Cerebellum (tissue), 4 donors: ENCODE measurements at places on chromosomes 16 and 17.
A peak's percentile ranks its signal among the peaks of the same experiment; 100 is the strongest.

DNA sequence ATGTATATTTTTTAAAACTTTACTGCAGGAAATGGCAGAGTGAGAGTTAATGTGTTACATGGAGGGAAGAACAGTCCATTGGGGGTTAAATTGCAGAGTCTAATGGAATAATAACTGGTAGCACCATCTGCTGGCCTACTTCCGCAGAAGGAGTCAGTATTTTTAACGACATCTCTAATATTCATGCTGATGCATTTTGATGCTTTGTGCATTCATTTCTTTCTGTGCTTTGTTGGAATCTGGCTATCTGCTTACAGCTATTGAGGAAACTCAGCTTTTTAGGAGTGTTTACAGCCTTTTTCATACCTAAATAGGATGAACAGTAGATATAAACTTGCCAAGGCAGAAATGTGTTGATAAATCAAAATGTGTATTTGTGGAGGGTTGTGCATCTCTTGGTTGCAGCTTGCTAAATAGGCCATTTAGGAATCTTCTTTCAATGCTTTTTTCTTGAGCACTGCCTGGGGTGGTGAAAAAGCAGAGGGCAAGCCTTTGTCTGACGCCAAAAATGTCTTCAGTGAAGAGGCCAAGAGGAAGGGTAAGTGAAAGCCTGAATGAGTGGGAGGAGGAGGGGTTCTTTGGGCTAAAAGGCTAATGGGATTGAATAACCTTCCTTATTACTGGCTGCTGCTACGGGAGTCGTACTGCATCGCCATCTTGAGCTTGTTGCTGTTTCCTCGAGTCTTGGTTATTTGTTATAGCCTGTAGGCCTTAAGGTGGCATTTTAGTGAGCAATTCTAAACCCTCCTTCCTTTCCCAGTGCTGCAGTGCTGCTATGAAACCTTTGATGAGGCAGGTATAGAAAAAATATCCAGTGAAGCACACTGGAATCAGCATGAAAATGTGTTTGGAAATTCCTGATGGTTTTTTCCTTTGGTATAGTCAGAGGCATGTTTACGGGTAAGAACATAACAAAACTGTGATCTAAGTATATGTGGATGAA, 153.3 kb downstream of the CHD9 start:
- peak; percentile 81 for DNase-seq

- no peak for DNase-seq
Observed at GRCh38 chr17:35738519-35739133, 7.2 kb downstream of the RASL10B start.

DNA sequence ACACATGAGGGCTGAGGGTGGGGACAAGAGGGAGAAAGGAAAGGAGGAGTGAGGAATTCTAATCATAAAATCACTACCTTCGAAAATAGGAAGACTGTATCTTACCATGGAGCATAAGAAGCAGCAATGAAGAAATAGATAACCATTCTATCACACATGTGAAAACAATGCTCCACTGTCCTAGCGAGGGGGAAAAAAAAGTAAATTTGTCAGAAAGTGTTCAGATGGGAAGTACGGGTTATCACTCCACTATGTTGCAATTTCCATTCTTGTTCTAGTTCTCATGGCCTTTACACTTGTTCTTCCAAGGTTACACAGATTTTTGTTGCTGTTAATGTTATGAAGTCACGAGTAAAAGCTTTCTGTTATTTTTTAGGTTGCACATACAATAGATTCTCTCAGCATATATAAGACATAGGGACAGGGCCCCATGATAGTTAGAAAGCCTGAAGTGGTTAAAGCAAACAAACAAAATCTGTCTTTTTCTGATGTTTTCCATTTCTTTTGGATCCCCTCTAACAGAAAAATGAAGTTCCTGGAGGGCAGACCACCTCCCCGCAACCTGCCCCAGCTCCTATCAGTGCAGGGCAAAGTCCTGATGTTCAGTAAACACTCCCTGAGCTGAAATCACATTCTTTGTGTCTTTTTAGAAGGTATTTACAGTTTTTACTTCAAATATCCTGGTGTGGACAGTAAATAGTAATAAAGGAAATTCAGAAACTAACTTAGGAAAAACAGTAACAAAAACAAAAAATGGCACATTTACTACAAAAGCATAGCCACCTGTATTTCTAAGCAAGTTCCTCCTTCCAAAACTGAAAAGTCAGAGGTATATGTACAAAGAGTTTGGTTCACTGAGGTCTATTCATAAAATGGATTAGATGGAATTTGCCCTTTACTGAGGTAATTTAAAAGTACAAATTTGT, 13.7 kb downstream of the MMD start:
- DNase-seq, result no peak

GRCh38 chr17:21285164-21286065, 904 bp downstream of the MAP2K3 start:
- DNase-seq, result no peak

GRCh38 chr17:59874376-59874775, 18.4 kb downstream of the TUBD1 start:
- no peak for DNase-seq

GRCh38 chr17:19750835-19751234, 2.7 kb upstream of the ALDH3A1 start:
- no peak for DNase-seq

- peak; percentile 85 for DNase-seq
Observed at GRCh38 chr17:38584350-38584925, 21.3 kb downstream of the SRCIN1 start.

DNA sequence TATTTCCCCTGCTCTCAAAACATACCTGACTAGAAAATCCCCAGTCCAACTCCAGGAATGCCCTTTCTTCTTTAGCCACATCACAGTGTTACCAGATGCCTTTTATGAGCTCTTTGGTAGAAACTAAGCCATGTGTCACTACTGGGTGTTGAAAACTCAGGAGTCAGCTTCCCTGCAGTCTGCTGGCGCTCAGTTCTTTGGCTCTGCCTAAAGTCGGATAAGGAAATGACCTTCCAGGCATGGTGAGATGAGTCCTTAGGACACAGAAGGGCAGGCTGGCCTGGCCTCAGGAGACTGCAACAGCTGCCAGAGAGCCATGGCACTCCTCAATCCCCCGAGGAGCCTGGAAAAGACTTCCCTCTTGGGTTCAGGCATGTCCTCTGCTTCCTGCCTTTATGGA, 89.1 kb downstream of the CDH13 start:
- DNase-seq, result no peak

GRCh38 chr17:32502710-32503109, 15.9 kb downstream of the CDK5R1 start:
- no peak for DNase-seq

- no peak for DNase-seq
Observed at GRCh38 chr17:18910881-18911280, 41.1 kb upstream of the SLC5A10 start.

GRCh38 chr17:8392674-8393469, 4.8 kb downstream of the RNF222 start:
- no peak for DNase-seq

GRCh38 chr16:72109300-72109699, 15.7 kb downstream of the DHX38 start:
- no peak for DNase-seq

GRCh38 chr16:46859719-46860152, 24.4 kb upstream of the GPT2 start:
- DNase-seq, result no peak

DNA sequence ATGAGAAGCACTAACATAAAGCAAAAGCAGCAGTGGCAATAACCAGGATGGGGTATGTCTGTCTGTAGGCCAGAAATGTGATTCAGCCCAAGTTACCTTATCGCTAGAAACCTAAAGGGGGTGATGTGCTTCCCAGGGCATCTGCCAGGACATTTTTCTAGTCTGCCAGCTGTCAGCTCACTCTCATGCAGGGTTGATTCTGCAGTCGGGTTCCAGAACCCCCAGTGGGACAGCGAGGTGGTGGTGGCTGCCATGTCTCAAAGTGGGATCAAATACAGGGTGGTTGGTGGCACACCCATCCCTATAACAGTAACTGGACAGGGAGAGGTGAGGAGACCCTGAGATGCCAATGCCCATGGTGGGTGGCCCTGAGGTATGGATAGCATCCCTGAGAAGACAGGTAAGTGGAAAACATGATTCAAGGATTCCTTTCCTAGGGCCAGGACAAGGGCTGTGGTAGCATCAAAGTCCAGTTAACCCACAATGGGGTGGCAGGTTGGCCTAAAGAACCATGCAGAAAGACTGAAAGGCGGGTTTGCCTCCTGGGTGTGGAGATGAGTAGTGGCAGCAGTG, 84.3 kb downstream of the TNFRSF13B start:
- no peak for DNase-seq

DNA sequence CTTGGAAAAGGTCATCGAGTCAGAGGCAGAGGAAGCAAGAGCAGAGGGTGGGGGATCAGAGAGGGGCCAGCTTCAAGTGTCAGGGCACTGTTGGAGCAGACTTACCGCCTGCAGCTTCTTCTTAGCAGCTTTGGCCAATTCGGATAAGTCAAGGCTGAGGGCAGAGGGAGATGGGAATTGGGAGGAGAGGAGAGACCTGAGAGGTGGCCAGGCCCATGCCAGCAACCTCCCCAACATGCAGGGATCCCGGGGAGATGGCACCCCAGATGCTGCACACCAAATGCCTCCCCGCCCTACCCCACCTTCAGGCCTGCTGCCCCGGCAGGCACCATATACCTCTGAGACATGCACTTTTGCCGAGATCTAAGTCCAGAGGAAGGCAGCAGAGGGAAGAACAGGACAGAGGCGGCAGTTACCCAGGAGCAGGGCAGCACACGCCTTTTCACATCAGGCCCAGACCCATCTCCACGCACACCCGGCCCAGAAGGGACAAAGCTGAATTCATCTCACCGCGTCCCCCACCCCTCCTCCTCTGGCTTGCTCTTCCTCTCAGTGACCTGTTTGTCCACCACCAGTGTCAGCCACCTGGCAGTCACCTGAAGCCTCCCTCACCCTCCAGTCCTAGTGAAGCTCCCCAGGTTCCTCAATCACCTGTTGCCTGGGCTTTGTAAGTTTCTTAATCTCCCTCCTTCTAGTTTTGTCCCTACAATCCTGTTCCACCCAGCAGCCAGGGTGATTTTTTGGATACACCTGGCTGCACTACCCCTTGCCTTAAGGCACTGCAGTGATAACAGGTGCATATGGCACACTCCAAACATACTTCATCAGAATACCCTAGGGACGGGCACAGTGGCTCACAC, 10.4 kb downstream of the TP53I13 start:
- DNase-seq, result no peak

DNA sequence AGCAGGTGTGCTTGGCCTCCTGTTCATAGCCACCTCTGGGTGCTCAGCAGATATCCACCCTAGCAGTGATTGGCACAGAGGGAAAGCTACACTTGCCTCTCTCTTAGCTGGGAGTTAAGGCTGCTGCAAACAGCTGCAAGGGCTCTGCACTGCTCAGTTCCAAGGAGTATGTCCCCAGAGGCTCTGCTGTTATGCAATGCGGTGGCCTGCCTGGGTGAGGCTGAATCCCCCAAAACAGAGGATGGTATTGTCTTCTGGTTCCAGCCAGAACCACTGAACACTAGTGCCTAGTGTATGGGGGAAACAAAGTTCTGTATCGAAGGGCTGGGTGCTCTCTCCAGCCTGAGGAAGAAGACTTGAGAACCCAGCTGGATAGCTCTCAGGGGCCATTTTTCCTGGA, 16.8 kb downstream of the TMEM94 start:
- no peak for DNase-seq

DNA sequence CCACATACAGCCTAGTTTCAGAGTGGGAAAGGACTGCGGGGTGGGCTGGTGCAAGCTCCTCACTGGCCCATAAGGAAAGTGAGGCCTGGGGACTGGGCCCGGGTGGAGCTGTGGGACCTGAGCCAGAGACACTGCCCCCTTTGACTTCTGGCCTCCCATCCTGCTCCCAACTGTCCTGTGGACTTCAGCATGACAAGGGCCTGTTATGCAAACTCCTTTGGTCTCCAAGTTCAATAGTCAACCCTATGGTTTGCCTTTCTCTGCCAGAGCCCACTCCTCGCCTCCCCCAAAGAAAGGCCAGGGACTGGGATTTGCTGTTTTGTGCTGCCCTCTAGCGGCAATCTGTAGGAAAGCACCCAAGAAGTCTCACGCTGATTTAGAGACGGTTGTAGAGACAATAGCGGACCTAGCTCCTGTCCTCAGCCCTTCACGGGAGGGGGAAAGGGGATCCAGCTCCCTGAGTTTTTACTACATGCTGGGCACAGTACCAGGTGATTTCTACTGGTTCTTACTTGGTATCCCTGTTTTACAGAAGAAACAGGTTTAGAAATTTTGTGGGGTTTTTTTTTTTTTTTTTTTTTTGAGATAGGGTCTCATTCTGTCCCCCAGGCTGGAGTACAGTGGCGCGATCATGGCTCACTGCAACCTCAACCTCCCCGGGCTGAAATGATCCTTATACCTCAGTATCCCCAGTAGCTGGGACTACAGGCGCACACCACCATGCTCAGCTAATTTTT, 1.2 kb upstream of the TLCD3B start:
- DNase-seq, result peak; percentile 83

GRCh38 chr17:42198897-42199296, 4.6 kb upstream of the GHDC start:
- DNase-seq, result no peak

GRCh38 chr16:72302332-72302731, 130.4 kb upstream of the PMFBP1 start:
- DNase-seq, result no peak

GRCh38 chr16:86923656-86924055, 345.3 kb downstream of the FOXL1 start:
- no peak for DNase-seq

GRCh38 chr17:58309918-58310259, 18.7 kb downstream of the TSPOAP1 start:
- no peak for DNase-seq

GRCh38 chr17:76775021-76775600, 37.2 kb downstream of the MFSD11 start:
- no peak for DNase-seq

DNA sequence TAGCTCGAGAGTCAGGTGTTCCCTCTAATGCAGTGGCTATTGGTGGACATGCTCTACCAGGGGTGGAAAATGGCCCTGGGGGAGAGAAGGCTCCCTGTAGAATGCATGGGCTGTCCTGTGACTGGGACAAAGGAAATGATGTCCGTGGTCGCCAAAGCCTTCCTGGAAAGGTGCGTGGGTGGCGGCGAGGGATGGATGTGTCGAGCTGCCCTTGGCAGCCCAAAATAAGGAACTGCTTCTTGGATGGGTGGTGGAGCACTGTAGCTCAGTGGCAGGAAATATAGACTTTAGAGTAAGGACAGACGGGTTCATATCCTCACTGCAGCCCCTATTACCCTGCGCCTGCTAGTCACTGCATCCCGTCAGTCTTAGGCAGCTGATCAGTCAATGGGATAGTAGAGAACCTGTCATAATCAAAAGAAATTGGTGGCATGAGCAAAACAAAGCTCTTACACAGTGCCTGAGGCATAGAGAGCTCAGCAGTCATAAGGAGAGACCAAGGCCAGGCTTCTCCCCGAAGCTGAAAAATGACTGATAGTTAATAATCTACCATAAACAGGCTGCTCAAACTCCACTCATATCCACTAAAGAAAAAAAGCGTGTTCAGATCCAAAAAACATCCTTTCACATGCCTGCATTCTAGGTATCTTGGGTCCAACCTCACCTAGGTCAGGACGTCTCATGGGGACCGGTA, 123.5 kb upstream of the PLCG2 start:
- no peak for DNase-seq

- no peak for DNase-seq
Observed at GRCh38 chr16:19138601-19139000, 24.8 kb downstream of the ITPRIPL2 start.

GRCh38 chr17:71798701-71799100, 322.1 kb upstream of the SOX9 start:
- DNase-seq, result no peak
